ENCODE measurements at places on chromosomes 11 and 22. TPM values are rescaled to one million over a fixed set of nuclear protein-coding genes. Genes with fewer than 3 reads are reported as not detected.

Gene SYT13
- total RNA-seq: 8.9 TPM

Gene OR8G1
- not detected for total RNA-seq

Gene MYO7A
- 1.2 TPM for total RNA-seq

Gene PLEKHA7
- total RNA-seq: 17.8 TPM

Gene DPP3
- 59.1 TPM for total RNA-seq

Gene OR2AG2
- total RNA-seq: not detected

Gene KRTAP5-1
- not detected for total RNA-seq

Gene FDX1
- total RNA-seq: 15.2 TPM

Gene PANX3
- not detected for total RNA-seq

Gene OR51B4
- total RNA-seq: not detected

Gene TMEM191C
- total RNA-seq: 1.0 TPM

Gene OR52H1
- total RNA-seq: not detected

Gene PATL1
- total RNA-seq: 48.8 TPM

Gene SOX10
- not detected for total RNA-seq

Gene KRTAP5-3
- total RNA-seq: not detected

Gene LMNTD2
- total RNA-seq: 2.1 TPM

Gene TEX54
- not detected for total RNA-seq

Gene PES1
- 113 TPM for total RNA-seq

Gene PLEKHB1
- total RNA-seq: 0.54 TPM

Gene BDNF
- 9.3 TPM for total RNA-seq

Gene UPK3A
- total RNA-seq: not detected

Gene JAM3
- total RNA-seq: 4.4 TPM

Gene ANO3
- 0.01 TPM for total RNA-seq

Gene SYCE3
- 0.34 TPM for total RNA-seq

Gene OR4D5
- not detected for total RNA-seq

Gene APOL5
- total RNA-seq: not detected

Gene MCAM
- total RNA-seq: 10.4 TPM

Gene OMP
- not detected for total RNA-seq

Gene ZNF195
- 19.9 TPM for total RNA-seq

Gene ACRV1
- total RNA-seq: not detected

Gene C11orf21
- not detected for total RNA-seq

Gene MMP13
- total RNA-seq: not detected

Gene OR8G5
- not detected for total RNA-seq

Gene MYEOV
- 109 TPM for total RNA-seq

Gene DRD4
- total RNA-seq: 0.43 TPM

Gene TRIM22
- total RNA-seq: 0.42 TPM

Gene MPZL3
- 0.35 TPM for total RNA-seq

Gene HOATZ
- total RNA-seq: not detected

Gene CARNS1
- total RNA-seq: 0.18 TPM

Gene IGLL5
- total RNA-seq: not detected

Gene KRTAP5-9
- total RNA-seq: not detected

Gene KRTAP5-10
- not detected for total RNA-seq

Gene ZNF215
- 1.3 TPM for total RNA-seq

Gene NPAS4
- total RNA-seq: not detected

Gene BAIAP2L2
- 4.3 TPM for total RNA-seq

Gene FAT3
- 0.72 TPM for total RNA-seq

Gene RBMXL2
- not detected for total RNA-seq

Gene ZNF280B
- 1.6 TPM for total RNA-seq

Gene CSF2RB
- total RNA-seq: not detected

Gene ANO9
- 1.1 TPM for total RNA-seq

Gene IL10RA
- total RNA-seq: 0.07 TPM

Gene CRYBB2
- total RNA-seq: not detected

Gene OR6A2
- not detected for total RNA-seq

Gene HBG2
- total RNA-seq: not detected

Gene SMIM35
- total RNA-seq: not detected

Gene MRGPRX4
- total RNA-seq: not detected

Gene KCNJ1
- not detected for total RNA-seq

Measured in A549 treated with DMSO at 1 μM for 4 hours (cell line).